Stimulated activated CD8-positive, alpha-beta memory T cell treated with anti-CD3 and anti-CD28 coated beads, Interleukin-7, amount 100 ng/mL, for 1 hour (primary cell): ENCODE measurements at places on chromosomes 13 and 19.

- DNase-seq: no peak
These were observed 85.1 kb downstream of the KATNAL1 start for GRCh38 chr13:30222254-30222653.

GRCh38 chr13:20969182-20969581, 66.6 kb upstream of the XPO4 start:
- no peak for DNase-seq

DNA sequence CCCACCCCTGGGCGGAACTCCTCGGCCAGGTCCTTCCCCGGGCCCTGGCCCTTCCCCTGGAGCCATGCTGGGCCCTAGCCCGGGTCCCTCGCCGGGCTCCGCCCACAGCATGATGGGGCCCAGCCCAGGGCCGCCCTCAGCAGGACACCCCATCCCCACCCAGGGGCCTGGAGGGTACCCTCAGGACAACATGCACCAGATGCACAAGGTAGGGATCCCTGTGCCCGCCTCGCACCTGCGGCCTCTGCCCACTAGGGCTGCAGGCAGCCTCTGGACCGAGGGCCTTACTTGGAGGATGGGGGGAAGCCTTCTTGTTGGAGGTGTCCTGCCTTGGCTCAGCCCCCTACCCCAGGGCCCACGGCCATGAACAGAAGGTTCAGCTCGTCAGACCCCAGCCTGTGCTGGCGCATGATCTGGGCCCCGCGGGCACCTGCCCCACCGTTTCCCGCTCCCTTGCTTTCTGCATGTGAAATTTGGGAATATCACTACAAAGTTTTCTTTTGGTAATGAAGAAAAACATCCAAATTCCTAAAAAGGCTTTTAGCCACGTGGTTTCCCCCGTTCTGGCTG, 23.4 kb downstream of the SMARCA4 start:
- DNase-seq: no peak

- no peak for DNase-seq
These were observed 705 bp downstream of the STXBP2 start for GRCh38 chr19:7637374-7638256.

DNA sequence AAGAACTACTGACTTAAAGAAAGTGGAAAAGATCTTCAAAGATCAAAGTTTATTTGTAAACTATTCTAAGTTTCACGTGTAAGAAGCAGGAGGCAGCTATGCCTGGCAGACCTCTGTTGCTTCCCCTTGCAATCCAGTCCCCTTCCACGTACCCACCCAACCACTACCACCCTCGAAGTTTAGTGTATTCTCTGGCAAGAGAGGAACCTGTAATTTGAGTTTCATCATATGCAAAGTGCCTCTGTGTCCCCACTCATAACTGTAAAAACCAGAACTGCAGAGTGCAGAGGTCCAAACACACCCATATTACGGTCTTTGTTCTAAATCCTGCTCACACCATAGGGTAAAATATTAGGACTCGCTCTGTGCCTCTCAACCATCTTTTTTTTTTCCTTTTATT, 75.8 kb upstream of the FRY start:
- no peak for DNase-seq

DNA sequence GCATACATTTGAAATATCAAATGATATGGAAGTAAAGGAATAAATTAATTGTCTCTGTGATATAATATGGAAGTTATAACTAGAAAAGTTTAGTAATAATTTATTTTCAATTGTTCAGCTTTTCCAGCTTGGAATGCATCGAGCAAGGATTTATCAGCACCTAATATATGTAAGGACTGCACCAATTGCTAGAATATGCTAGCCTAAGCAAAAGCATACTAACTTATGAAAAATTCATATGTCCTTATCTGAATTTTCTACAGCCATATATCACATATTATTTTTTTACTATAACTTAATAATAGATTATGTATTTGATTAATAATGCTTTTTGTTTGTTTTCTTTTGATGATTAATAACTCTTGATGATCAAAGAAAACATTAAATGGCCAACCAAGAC, 849.2 kb upstream of the GPC6 start:
- no peak for DNase-seq
